ENCODE measurements at places on chromosomes 16 and 17.

DNA sequence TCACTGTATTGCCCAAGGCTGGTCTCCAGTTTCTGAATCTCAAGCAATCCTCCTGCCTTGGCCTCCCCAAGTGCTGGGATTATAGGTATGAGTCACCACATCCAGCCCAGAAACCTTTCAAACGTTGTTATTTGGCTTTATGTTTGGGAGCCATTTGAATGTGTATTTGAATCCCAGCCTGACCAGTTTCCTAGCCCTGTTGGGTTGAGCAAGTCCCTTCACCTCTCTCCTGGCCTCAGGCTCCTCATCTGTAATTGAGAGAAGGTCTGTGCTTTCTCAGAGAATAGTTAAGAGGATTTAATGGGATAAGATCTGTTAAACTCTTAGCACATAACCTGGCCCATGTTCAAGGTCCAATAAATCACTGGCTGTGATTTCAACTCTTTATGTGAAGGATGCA, 385.8 kb upstream of the RBFOX1 start:
- DNase-seq, result no peak

GRCh38 chr16:50712560-50712898, 19.1 kb downstream of the NOD2 start:
- no peak for DNase-seq

DNA sequence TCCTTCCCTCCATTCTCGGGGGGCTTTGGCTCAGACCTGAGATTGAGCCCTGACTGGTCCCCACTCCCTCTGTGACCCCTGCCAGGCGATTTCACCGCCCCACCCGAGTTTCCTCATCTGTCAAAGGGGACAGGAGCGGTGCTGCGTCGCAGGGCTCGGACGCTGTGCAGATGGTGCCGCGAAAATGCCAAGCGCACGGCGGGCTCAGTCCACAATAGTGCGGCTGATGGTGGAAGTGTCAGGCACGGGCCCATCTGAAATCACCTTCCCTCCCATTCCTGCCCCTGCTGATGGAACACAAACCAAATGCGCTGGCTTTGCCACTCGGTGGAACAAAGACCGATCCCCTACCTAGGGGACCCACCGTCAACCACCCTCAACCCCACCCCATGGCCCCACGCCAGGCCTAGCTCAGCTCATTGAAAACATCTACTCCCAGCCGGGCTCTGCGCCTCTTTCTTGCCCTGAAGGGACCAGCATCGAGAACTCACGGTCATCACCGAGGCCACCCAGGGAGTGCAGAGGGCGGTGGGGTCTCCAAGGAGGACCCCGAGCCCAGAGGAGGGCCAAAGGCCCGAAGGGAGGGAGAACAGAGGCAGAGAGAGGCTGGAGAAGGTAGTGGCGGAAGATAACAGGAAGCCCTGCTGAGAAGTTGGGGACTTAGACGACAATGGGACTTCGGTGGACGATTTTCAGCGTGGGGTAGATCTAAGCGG, 1.4 kb downstream of the CARHSP1 start:
- peak; percentile 53 for DNase-seq

DNA sequence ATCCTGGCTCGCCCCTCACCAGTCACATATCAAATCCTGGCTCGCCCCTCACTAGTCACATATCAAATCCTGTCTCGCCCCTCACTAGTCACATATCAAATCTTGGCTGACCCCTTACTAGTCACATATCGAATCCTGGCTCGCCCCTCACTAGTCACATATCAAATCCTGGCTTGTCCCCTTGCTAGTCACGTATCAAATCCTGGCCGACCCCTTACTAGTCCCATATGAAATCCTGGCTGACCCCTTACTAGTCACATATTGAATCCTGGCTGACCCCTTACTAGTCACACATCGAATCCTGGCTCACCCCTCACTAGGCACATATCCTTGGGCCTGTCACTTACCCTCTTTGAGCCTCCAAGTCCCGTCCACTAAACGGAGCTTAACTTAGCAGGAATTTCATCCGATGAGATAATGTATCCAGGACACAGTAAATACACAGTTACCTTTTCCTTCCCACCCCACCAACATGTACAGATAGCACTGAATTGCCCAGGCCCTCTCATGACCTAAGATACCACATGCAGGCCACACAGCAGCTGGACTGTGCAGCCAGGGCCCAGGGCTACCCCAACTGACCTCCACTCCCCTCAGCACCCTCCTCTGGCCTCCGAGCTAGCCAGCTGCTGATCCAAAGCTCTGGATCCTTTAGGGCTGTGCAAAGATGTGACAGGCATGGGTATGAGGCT, 157.8 kb upstream of the RPH3AL start:
- DNase-seq, result no peak

- no peak for DNase-seq
Measured at GRCh38 chr16:19765860-19766553, 47.9 kb downstream of the IQCK start.

DNA sequence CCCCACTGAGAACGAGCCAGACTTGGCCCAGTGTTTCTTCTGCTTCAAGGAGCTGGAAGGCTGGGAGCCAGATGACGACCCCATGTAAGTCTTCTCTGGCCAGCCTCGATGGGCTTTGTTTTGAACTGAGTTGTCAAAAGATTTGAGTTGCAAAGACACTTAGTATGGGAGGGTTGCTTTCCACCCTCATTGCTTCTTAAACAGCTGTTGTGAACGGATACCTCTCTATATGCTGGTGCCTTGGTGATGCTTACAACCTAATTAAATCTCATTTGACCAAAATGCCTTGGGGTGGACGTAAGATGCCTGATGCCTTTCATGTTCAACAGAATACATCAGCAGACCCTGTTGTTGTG, 631 bp downstream of the BIRC5 start:
- DNase-seq, result peak; percentile 19

- DNase-seq, result no peak
Measured at GRCh38 chr17:68449021-68449739, 8.1 kb downstream of the WIPI1 start.

GRCh38 chr16:522320-523096, 5.0 kb upstream of the CAPN15 start:
- DNase-seq, result no peak

DNA sequence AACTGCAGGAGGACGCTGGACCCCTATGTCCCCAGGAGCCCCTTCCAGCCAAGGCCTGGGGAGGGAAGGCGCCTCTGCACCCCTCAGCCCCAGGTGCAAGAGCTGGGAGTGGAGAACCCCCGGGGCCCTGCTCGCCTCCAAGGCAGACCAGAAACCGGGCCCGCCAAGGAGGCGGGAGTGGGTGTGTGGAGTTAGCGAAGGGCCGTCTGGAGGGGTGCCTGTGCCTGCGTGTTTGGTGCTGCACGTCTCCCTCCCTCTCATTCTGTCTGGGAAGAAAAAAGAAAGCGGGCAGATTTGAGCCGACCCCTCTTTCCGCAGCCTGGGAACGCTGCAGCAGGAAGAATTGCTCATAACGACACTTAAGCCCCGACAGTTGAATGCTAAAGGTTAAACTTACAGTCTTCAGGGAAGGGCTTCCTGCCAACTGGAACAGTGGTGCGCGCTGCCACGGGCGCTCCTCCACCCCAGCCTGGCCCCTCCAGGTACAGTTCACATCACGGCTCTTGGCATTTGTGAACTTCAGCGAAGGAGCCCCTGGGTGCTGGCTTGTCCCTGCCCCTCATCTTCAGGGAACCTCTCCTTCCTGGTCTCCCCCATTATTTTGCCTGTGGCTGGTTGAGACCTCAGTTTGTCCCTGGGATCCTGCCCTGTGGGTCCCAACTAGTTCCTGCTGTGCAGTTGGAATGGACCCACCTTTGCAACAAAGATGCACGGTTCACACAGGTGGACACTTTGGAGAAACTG, 19.2 kb upstream of the ZFHX3 start:
- DNase-seq, result no peak

GRCh38 chr16:89442990-89443726, 47.2 kb downstream of the ANKRD11 start:
- DNase-seq, result no peak

DNA sequence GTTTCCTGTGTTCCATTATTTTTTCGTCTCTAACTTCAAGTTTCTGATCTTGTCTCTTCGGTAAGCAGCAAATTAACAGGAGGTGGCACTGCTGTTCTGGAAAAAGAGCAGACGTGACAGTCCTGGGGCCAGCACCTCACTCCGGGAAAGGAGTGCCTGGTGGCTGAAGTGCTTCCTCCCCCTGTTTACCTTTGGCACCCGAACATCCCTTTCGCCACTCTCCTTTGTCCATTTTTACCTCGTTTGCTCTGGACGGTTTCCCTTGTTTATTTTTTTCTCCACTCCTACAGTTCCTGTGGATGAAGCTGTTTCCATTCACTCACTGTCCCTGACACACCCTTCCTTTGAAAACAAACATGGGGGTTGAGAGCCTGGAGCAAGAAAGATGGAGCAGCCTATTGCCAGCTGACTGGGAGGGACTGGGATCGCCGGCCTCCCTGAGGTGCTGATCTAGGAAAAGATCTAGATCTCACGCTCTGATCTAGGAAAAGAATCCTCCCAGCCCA, 12.6 kb downstream of the SAP30BP start:
- DNase-seq, result no peak

DNA sequence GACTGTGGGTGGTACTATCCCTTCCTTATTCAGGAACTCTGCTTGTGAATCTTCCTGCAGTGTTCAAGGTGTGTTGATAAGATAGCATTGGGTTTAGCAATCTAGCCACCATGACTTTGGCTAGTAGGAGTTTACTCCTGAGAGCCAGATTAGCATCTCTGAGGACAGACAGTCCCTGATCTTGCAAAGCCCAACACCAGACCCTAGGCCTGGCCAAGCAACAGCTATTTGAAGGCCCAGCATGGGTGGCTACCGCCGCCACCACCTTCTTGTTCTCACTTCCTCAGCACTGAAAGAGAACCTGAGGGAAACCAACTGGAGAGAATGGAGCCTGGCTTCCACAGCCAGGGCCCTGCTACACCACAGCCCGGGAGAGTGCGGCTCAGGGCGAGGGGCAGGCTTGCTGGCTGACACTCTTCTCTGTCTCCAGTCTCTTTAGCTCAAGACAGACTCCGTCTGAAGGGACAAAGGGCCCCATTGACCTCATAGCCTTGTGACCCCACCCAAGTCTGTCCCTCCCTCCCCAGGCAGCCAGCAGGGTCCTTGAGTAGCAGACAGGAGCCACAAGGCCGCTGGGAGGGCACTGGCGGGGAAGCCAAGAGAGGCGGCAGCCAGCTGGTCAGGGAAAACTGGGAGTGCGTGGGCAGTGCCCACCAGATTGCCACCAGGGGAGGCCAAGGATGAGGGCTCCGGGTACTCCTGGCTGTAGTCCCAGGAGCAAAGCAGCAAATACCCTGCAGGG, 10.9 kb upstream of the ARHGAP23 start:
- no peak for DNase-seq

DNA sequence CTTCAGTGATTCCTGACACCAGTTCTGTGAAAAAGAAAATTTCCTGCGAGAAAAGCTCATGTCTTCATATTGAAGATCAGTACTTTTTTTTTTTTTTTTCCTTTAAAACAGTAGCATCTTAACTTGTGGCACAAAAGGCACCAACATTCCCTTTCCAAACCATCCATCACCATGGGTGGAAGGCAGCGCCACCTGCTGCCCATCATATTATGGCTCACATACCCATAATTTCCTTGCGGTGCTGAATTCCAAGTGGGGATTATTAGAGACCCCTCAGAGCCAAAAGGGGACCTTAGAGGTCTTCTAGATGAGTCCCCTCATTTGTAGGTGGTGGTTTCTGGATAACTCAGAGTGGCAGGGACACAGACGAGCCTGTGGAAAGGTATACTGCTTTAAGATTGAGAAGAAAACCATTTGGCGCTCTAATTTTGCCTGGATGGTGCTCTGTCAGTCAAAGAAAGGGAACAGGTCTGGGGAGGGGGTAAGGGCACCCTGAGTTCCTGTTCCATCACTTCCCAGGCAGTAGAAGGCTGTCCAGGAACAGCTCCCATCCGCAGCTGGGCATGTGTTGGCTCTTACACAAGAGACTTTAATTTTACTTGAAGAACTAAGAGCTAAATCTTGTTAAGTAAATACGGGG, 7.9 kb upstream of the SOST start:
- DNase-seq, result peak; percentile 40

- no peak for DNase-seq
Measured at GRCh38 chr17:74192950-74193781, 10.3 kb upstream of the RPL38 start.

GRCh38 chr17:42276359-42276608, at the start of gene STAT5B:
Gene STAT5B, minus strand, starts transcription at chr17:42276391. Its CDS starts 44,264 bp downstream, at chr17:42232127.
- DNase-seq, result peak; percentile 70

GRCh38 chr17:55053855-55054254, 85.3 kb downstream of the STXBP4 start:
- DNase-seq, result no peak

DNA sequence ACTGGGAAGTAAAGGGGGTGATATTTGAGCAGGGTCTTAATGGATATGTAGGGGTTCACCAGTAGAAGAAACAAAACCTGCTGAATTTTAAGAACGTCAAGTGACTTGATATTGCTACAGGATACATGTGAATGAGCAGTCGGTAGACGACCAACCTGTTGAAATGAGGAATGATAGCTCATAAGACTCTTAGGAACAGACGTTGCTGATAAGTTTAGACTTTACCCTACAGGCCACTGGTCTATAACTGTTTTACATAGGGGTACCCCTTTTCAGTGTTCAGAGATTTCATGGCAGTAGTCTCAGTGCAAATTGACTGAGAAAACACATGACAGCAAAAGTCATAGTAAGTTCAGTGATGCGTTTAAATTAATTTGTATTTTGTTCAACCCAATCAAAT, 45.9 kb downstream of the TMEM114 start:
- no peak for DNase-seq

DNA sequence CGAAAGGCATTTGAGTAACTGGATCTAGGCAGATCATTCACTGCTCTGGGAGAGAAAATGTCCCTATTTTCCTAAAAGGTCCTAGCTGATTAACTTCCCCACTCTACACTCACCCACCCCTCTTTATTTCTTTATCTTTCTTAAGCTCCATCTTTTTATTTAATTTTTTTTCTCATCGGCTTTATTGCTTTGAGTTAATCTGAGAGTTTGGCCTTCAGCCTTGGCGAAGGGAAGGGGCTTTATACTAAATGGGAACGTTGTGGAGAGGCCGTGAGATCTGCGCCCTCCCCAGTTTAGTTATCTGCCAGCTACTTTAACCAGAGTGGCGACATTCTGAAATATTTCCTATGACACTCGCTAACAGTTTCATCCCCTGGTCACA, 882 bp upstream of the TOX3 start:
- no peak for DNase-seq

GRCh38 chr16:87621976-87622713, 19.8 kb downstream of the JPH3 start:
- DNase-seq, result no peak

DNA sequence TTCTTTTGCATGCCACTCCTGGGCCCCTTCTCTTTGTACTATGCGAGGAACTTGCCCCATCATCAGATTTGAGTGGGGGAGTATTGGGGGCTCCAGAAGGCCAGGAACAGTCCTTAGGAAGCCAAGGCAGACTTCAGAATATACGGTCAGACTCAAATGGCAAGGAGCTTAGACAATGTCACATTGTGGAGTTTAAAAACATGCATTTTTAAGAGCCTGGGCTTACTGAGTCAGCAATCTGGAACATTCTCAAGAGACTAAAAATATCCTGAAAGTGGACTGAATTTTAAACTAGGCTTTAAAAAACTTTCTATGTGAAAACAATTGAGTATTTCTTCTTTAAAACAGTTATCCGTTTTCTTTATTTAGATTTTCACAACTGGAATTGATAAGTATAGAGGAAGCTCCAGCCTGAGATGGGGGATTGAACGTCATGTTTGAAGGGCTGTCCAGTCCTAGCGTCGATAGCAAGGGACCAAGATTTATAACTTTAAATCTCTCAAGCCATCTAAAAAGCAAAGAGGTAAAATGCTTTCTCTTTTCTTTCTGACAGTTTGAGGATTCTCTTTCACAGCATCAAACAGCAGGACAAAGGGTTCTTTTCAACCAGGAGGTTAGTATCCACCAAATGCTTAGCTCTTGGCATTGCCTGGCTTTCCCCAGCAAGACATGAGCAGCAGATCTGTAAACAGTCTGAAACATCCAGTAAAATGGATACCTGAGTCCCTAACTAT, 45.8 kb upstream of the CDRT4 start:
- DNase-seq, result no peak

All from DND-41 (cell line).